ENCODE measurements at places on chromosomes 3 and 15.

DNA sequence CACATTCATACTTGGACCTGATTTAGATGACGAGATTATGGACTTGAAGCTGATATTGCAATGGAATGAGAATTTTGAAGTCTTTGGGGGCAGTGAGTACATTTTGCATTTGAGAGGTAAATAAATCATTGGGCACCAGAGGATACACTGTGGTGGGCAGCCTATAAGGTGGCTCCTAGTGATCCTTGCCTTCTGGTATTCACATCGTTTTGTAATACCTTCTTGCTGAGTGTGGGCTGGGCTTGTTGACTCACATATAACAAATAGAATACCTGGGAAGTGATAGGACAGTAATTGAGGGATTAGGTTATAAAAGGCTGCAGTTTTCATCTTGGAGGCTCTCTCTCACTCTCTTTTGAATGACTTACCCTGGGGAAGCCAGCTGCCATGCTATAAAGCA is 605.5 kb upstream of the KCNMB2 start:
- DNase-seq: no peak

GRCh38 chr3:165800970-165801369 is 36.3 kb downstream of the BCHE start:
- DNase-seq: no peak

DNA sequence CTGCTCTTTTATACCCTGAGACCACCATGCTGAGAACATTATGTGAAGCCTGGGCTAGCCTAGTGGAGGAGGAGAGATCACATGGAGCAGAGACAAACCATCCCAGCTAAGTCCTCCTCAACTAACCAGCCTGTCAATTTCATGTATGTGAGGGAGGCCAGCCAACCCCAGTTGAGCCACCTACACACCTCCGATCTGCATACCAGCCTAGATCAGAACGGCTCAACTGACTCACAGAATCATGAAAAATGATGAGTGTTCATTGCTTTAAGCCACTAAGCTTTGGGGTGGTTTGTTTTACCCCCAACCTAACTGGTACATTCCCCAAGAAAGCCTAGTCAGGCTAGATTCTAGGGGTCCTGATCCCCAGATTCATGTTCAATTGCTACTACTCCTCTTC is 19.4 kb upstream of the CA12 start:
- DNase-seq: no peak

- no peak for DNase-seq
These were observed 91.7 kb downstream of the CEMIP start for GRCh38 chr15:80870893-80871292.

GRCh38 chr3:76362643-76363042 is 577.3 kb upstream of the ZNF717 start:
- DNase-seq: no peak

GRCh38 chr15:26901041-26901440 is 34.2 kb downstream of the GABRA5 start:
- DNase-seq: no peak

DNA sequence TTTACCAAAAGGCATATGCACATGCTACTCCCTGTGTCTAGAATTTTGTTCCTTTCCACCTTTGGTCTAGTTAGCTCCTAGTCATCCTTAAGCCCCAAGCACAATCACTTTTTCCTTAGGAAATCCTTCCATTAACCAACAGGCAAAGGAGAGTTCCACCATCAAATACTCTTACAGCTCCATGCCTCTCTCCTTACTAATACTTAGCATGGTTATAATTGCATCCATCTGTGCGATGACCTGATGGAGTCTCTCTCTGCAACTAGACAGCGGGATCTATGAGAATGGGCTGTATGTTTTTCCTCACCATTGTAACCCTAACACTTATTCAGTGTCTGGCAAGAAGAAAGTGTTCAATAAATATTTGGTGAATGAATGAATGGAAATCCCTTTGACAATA is 69.3 kb upstream of the SMAD3 start:
- no peak for DNase-seq

GRCh38 chr3:194397757-194398312 is 1.2 kb downstream of the GP5 start:
- DNase-seq: no peak

GRCh38 chr15:59366333-59367021 is 6.2 kb downstream of the MYO1E start:
- DNase-seq: no peak

DNA sequence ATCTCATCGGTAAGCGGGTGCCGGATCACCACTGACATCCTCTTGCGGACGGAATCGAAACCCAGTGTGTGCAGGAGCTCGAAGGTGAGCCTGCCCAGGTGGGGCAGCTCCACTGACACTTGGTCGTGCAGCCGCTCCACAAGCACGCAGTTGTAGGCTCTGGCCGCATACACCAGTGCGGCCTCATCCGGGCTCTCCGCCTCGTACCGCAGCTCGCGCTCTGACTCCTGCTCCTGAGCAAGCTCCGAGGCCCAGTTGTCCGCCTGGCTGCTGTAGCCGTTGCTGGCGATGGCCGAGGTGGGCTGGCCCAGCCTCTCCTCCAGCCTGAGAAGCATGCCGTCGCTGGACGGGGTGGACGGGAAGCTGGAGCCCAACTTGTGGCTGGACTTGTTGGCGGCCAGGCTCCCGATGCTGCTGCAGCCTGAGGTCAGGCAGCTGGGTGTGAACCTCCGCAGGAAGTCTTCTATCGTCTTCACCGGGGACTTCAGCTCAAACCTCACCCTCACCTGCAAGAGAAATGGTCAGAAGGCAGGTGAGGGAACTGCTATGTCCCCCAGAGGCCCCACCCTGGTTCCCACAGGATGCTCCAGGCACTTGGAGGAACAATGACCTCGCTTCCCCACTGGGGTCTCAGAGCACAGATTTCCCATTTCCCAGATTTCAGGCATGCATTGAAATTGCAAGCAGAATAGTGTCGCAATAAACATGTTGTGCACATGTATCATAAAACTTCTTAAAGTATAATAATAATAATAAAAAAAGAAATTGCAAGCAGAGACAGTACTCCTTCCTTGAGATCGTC is 149.2 kb downstream of the ATP10A start:
- no peak for DNase-seq

GRCh38 chr3:155782390-155782953 is 23.6 kb downstream of the C3orf33 start:
- no peak for DNase-seq

- no peak for DNase-seq
These were observed 36.3 kb upstream of the ARIH1 start for GRCh38 chr15:72437650-72438316.

GRCh38 chr3:83189634-83190033 is 1428.2 kb upstream of the GBE1 start:
- no peak for DNase-seq

GRCh38 chr3:167723025-167723512 is 11.6 kb downstream of the PDCD10 start:
- no peak for DNase-seq

GRCh38 chr3:149388001-149388440 is 10.6 kb upstream of the TM4SF1 start:
- DNase-seq: no peak

GRCh38 chr15:40040293-40040635 is 1.3 kb upstream of the SRP14 start:
- no peak for DNase-seq

DNA sequence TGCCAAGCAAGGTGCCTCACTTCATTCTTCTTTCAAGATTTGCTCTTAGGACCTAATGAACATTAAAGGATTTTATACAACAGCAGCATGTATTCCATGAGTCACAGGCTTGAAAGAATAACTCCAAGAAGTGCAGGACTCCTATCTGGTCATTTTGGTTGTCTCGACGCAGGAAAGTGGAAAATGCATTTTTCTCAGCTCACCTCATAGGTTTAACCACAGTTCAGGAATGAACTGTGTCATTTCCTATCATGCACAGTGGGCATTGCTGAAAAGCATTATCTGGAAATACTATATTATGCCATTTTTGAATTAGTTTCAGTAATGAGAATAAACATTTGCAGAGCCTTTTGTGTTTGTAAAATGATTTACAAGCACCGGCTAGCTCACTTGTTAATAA is 98.7 kb upstream of the BFSP2 start:
- no peak for DNase-seq

GRCh38 chr3:130702985-130703384 is 43.6 kb downstream of the PIK3R4 start:
- DNase-seq: no peak

DNA sequence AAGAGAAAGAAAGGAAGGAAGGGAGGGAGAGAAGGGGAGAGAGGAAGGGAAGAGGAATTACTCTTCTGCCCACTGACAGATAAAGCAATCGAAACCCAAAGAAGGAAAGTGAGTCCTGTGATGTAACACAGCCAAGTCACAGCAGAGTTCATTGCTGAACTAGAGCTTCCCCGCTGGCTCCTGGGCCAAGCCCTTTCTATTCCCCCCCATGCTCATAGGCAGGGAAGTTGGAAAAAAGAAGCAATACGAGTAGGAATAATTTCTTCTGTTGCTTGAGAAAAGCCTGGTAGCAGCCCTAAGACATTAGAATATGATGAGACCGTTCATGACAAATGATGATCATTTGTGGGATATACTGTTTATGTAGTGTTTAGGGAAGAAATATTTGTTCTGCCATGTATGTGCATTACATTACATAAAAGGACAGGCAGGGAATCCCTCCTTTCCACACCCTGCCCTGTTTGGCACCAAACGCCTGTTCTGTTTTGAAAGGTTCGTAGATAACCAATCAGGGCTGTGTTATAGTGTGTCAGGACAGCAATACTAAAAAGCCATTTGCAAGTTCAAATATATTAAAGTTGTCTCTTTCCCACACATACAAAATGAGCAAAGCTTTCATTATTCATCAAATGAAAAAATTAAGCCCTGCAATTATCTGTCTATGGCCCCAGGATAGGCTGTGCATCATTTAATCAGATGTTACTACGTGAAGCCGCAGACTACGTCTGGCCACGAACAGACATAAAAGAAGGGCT is 111.0 kb upstream of the TRPM1 start:
- DNase-seq: no peak

- DNase-seq: no peak
These were observed 127.9 kb downstream of the C3orf70 start for GRCh38 chr3:185024966-185025365.

GRCh38 chr15:80264031-80264430 is 12.0 kb upstream of the CTXND1 start:
- DNase-seq: no peak

GRCh38 chr3:73536336-73536895 is 88.3 kb downstream of the PDZRN3 start:
- DNase-seq: no peak

- no peak for DNase-seq
These were observed 16.5 kb downstream of the GORASP1 start for GRCh38 chr3:39090922-39091321.

GRCh38 chr3:64167868-64168267 is 57.4 kb downstream of the PRICKLE2 start:
- DNase-seq: no peak

- DNase-seq: no peak
These were observed 62.5 kb downstream of the CBLB start for GRCh38 chr3:105806359-105806758.

GRCh38 chr15:88155310-88155709 is 101.2 kb downstream of the NTRK3 start:
- no peak for DNase-seq

DNA sequence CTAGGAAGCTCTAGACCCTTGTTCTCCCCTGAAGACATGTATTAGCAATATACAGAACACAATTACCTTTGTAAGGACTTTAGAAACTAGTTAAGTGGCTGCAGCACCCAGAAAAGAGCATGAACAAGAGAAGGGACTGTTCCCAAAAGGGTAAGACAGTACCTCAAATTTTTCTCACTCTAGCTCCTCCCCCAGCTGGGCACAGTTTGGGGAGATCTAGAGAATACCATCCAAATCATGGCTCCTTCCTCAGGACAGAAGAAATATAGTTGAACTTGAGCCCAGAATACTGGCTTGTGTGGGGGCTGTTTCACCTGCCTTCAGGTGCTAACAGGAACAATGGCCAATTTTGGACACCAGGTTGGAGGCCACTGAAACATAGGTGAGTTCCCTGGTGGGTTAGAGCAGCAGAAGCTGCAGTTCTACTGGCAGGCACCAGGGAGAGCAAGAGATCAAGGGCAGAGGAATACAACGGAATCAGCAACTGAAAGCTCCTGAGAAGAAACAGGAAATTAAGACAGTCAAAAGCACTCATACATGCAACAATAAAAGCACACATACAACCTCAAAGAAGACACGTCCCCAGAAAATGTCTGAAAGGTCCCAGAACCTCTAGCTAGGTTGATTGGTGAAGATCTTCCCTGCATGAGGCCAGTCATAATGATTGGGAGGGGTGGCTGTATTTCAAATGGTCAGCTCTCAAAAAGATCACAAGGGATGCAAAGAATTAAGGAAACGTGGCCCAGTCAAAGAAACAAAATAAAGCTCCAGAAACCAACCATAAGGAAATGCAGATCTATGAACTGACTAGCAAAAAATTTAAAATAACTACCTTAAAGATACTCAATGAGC is 104.9 kb upstream of the ASB14 start:
- peak; percentile 18 for DNase-seq

- no peak for DNase-seq
These were observed 109.2 kb upstream of the STT3B start for GRCh38 chr3:31423482-31423881.

DNA sequence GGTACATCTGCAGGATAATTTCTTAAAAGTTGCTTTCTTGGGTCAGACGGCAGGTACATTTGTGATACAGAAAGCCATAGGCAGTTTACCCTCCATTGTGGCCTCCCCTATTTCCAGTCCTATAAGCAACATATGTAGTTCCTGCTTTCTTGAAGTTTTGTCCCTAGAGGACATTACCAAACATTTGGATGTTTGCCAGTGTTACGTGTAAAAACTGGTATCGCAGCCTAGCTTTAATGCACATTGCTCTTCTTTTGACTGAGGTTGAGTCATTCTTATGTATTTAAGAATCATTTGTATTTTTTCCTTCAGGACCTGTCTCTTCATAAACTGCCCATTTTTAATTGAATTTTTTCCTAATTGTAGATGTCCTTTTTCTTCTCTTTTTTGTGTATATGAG is 114.3 kb downstream of the DIPK2A start:
- DNase-seq: no peak

DNA sequence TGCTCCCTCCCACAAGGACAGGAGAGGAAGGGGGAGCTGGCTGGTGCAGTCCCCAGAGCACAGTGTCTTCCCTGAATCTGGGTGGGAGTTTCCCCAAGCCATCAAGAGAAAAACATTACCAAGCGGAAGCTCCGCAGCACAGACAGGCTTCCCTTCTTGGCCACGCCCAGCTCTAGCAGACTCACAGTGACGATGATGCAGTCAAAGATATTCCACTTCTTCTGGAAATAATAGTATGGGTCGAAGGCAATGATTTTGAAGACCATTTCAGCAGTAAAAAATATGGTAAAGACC is 76.7 kb downstream of the SCN10A start:
- no peak for DNase-seq

- DNase-seq: no peak
These were observed 60.4 kb downstream of the CRYGS start for GRCh38 chr3:186483611-186484340.

DNA sequence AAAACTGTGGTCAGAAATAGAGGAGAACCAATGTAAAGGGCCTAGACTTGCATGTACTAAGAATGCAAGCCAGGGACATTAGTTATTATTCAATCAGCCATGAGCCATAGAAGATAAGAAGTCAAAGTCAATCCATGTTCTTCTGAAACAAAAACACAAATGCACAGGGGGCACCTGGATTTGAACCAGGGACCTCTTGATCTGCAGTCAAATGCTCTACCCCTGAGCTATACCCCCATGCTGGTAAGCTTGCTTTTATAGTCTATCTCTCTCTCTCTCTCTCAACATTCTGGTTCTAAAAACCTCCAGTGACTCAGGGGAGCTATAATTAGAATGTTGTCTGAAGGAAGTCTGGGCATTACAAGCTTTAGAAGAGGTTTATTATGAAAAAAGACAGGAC is 85.6 kb upstream of the ACP3 start:
- no peak for DNase-seq

Data from activated naive CD4-positive, alpha-beta T cell (primary cell).